ENCODE measurements at places on chromosomes 2 and 18.

- peak; percentile 15 for DNase-seq
These were observed 31.0 kb upstream of the SLC3A1 start for GRCh38 chr2:44244135-44244871.

DNA sequence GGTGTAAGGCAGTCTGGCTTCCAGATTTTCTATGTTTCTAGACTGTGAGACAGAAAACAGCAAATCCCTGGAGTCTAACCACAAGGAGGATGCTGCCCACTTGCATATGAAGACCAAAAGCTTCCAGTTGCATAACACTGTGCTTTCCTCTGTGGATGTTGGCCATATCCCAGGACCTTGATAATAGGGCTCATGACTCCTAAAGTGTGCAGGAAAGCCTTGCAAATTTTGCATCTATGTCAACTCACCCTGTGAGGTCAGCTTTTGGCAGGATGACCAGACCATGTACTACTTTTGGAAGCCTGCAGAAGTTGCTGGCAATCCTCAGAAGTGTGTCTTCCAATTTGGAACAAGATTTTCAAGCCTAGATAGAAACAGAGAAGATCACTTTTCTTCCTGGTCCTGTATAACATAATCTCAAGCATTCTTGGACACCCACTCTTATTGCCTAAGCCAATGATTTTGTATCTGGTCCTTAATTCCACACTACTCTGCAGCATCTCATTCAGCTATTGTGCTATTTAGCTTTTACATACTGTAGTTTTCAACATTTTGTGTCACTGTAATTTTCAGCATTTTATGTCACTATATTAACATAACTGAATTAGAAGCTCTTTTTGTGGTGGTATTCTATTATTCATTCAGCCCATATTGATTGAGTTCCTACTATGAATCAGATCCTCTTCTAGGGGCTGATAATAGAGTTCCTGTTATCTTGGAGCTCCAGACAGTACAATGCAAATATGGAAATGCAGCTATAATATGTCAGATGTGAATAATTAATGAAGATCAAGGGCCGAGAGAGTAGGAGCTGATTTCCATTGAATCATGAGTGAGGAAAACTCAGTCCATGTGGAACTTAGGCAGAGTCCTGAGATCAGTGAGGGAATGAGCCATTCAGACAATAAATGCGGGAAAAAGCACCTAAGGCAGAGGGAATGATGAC, 85.3 kb upstream of the RAB27B start:
- no peak for DNase-seq

DNA sequence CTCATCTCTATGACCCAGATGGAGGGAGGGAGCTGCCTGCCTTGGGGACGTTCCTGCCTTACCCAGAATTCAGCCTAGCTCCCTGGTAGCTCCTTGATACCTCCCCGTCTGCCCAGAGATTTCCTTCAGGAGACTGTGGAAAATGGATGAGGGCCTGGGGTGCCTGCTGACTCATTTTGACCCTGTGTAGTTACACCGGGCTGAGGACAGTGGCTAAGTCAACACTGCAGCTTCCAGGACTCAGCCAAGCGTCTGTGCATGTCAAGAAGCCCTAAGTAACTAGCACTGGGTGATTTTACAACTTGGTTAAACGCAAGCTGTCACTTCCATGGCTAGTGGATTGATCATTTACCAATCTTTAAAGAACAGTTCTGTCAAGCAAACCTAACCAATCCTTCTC, 23.3 kb upstream of the EPAS1 start:
- no peak for DNase-seq

DNA sequence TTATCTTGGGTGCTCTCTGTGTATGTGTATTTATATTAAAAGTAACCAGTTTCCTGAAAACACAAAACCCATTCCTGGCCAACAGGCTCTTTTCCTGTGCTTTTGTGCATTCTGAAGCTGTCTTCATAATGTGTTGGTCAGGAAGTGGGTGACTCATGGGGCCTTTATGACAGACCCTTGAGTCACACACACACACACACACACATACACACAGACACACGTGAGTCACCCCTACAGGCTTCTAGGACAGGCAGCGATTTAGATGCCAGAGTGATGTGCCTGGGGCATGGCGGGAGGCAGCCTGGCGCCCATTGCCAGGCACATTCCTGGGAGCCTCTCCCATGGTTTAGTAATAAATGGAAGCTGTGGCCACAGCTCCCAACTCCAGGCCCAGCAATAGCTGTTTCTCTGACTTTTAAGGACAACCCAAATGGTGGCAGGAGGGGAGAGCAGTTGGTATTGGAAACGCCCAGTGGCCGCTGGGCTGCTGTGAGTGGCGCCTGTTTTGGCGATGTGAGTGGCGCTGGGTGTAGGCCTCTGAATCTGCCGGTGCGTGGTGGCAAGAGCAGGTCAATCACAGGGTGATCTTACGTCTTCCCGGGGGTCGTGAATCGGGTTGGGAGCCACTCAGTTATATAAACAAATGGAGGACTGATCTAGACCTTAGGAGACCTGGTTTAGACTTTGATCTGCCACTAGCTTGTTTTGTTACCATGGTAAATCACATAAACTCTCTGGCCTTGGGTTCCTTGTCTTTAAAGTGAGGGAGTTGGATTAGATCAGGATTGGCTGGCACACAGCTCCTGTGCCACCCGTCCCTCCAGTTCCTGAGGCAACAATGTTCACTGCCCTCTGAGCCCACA, 150.7 kb upstream of the DLX2 start:
- peak; percentile 48 for DNase-seq

DNA sequence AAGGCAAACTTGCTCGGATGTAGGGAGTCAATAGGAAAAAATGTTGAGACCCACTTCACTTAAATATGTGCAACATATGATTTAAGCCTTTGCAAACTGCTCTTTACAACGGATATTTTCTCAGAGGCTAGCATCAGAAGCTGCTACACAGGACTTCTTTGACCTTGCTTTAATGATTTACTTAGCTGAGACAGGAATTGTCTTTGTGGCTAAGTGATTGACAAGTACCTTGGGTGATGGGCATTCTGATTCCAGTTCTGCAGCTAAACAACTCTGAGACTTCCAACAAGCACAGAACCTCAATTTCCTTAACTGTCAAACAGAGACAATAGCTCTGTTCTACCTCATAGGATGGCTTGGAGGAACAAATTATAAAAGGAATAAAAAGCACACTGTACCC, 150.2 kb downstream of the NCKAP5 start:
- no peak for DNase-seq

DNA sequence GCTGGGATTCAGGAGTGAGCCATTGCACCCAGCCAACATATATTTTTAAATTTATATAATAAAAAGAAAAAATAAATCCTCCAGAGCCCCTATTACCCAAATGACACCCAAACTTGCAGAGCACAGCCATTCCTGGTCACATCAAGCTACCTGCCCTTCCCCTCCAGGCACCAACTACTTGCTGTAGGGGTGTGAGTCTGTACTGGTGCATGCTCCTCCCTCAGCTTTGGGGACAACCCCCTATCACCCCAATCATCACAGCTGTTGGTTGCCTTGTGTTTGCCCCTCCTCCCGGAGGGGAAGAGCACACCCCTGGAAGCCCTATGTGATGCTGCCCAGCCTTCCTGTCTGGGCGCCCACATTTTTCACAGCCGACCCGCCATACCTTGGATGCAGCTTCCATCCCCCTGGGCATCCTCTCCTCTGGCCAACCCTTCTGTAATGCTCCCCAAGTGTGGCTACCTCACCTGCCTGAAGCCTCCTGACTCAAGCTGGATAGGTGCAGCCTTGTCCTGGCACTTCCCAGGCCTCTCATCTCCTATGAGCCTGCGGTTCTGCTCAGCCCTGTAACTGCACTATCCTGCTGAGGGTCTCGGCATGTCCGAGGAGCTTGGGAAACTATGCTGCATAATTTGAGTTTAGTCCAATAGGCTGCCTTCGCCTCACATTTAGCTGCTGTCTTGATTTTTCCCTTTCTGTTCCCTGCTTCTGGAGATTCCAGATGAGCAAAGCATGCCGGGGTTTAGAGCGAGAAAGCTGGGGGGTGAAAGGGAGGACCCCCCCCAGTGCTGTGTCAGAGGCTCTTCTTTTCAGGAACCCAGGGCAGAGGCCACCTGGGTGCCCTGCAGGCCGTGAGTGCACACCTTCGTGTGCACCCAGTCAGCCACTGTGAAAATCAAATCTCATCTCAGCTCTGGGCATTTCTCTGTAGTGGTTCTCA, 27.2 kb downstream of the CHST10 start:
- no peak for DNase-seq

GRCh38 chr18:5542515-5543035, 1.2 kb downstream of the EPB41L3 start:
- DNase-seq, result no peak

DNA sequence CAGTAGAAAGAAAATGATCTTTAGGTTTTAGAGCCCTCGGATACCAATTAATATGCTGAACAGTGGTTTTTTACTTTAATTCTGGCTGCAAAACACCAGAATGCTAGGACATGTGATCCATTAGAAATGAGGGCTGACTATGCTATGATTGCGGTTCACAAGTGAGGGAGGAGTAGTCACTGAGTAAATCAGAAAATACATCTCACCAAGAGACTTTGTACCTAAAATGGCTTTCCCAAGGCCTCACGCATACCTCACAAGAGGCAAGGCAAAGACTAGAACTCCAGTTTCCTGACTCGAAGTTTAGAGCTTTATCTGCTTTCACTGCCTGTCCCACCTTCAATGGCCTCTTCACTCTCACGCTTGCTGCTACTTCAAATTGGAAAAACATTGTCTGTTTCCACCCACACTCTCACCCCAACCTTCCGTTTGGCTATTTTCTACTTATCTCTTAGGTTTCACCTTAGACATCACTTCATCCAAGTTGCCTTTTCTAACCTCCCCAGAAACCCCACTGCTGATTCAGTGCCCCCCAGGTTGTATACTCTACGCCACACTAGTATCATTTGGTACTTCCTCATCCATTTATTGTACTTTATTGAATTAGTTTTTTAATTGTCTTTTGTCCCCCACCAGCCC, 5.1 kb upstream of the MBD2 start:
- no peak for DNase-seq

- DNase-seq, result no peak
These were observed 133.6 kb downstream of the BCL2 start for GRCh38 chr18:63185984-63186383.

- DNase-seq, result no peak
These were observed 44.4 kb downstream of the LCT start for GRCh38 chr2:135792401-135793150.

DNA sequence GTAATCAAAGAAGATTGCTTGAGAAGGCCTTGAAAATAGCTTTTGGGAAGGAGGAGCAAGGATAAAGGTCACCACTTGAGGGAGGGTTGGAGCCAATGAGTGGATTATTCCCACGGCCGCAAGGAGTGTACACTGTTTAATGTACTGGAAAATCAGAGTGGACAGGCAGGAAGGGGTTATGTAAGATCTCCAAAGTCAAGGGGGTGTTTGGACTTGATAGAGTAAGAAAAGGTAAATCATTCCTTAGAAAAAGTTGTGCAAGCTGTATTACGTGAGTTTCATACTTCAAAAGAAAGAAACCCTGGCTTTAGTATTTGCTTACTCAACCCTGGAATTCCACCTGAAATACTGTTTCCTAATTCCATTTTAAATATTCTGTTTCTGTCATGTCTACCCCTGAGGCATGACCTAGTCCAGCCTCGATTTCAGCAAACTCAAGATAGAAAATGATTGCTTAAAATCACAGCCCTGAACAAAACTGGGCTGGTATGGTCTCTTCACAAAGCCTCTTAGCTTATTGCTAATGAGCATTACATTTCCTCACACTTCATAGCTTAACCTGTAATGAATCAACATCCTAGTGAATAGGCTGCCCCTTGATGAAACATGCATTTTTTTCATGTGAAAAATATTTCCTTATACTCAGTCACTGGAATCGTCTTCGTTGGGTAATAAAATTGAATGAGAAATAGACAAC, 1.1 kb downstream of the MREG start:
- no peak for DNase-seq

DNA sequence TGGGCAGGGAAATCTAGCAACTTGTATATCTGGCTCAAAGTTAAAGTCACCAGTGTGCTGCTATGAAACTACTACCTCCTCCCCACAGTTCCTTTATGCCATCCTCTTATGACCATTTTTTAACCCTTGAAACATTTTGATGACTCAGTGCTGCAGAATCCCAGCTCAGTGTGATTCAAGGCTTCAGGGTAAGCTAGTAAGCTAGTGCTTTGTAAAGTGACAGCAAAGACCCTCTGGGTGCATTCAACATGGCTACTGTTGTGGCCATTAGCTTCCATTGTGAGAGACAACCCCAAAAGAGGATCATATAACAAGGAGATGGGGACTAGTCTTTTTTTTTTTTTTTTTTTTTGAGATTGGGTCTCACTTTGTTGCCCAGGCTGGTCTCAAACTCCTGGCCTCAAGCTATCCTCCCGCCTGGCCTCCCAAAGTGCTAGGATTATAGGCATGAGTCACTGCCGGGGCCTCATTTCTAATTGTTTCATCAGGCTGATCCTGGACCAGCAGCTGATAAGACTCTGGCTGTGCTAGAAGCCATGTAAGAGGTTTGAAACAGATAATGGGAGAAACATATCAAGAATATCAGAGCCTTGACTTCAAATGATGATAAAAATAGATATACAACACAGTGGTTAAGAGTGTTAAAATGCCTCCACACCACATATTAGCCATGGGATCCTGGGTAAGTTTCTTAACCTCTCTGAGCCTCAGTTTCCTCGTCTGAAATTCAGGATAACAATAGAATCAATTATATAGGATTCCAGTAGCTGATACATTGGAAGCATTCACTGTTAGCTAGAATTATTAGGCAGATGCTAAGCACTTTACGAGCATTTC, 65.7 kb upstream of the RTN4 start:
- DNase-seq, result no peak

DNA sequence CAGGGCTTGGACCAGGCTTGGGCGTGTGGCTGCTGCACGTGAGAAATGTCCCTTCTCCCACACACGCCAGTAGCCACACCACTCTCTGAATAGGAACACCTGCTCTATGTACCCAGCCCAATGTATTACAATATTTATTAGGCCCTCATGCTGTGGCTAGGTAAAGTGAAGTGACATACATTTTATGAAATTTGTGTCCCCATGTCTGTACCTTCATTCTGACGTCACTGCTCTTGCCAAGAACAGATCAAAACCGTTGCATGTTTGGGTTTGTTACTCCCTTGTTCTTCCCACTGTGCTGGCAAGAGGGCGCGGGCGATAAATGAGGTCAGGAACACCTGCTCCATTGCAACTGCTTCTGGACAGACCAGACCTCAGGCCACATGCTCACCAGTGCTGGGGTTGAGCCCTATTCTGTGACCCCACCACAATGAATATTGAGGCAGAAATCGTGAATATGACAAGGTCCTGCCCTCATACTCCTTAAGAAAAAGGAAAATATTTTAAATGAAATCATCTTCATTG, 436.4 kb upstream of the SALL3 start:
- DNase-seq, result no peak

DNA sequence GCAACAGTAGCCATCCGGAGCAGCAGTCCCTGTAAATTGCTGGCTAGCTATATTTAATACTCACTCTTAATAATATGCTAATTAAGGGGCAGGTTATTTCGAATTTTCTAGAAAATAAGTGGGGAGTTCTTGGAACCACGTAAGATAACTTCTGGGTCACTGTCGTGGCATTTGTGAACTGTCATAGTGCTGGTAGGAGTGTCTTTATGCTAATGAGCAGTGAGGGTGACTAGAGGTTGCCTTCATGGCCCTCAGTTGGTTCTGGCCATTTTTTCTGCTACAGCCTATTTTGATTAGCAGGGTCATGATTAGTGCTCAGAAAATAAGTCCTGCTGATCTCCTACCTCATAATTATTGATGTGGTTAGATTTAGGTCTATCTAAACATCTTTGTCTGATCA, 249.9 kb upstream of the RASGRP3 start:
- no peak for DNase-seq

All from activated T-helper 9 cell treated with anti-CD3 and anti-CD28 coated beads, Interleukin-2, amount 50 U/mL, for 16 hours (primary cell).